DND-41 (cell line): ENCODE measurements at places on chromosomes 6 and 20.

GRCh38 chr20:59481067-59481466 is 123.3 kb upstream of the PHACTR3 start:
- no peak for DNase-seq

GRCh38 chr20:25299806-25300205 is 51.9 kb downstream of the PYGB start:
- no peak for DNase-seq

DNA sequence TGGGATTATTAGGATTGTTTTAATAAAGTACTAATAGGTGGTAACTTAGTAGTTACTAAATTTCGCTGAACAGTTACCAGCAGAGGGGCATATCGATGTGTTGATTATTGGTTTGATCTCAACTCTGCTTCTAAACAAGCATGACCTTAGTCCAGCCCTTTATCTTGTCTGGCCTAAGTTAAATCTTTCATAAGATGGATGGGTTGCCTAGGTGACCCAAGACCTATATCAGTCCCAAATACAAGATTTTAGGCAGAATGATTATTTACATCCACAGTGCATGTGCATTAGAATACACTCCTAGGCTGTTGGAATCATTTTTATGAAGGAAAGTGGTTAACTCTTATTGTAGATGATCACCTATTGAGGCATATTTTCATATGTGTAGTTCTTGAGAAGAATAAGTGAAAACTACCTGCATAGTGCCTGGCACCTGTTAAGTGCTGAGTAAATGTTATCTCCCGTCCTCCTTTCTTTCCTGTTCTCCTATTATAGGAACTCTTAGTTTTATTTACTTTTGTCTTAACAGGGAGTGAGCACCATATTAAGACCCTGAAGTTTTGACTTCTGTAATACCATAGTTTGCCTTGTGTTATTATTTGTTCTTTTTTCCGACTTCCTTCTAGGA is 1.1 kb downstream of the HSF2 start:
- no peak for DNase-seq

GRCh38 chr6:36827261-36828079 is 11.8 kb downstream of the CPNE5 start:
- peak; percentile 37 for DNase-seq

DNA sequence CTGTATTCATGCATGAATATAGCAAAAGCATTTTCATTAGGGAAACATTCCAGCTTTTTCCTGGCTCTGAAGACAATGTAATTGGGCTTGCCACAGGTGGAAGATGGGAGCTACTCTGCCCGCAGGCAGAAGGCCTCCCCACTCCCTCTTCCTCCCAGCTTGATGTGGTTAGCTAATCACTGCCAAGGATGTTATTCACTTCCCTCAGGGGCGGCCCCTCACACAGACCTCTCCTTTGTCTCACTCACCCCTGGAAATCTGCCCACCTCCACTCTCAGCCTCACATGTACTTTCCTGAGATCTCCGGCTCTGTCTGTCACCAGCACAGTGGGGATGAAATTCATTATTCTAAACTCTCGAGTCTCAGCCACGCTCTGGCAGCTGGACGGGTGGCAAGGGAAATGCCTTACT is 100.7 kb downstream of the ANKRD60 start:
- peak; percentile 35 for DNase-seq

DNA sequence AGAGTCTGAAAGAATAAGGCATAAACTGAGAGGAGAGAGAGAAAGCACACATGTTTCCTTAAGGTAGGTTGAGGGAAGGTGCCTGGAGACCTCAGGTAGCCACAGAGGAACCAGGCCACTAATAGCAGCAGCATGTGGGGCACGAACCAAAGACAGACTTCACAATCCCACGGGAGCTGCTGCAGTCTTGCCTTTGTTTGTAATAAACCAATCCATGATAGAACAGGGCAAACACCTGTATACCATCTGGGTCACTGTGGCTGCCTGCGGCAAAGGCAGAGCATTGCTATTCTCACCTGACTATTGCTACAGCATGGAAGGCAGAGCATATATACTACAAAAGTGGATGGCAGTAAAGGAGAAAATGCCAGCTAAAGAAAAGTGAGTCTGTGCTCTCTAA is 36.3 kb downstream of the HEBP2 start:
- DNase-seq = no peak

GRCh38 chr6:123456836-123457235 is 179.9 kb downstream of the TRDN start:
- DNase-seq = no peak

DNA sequence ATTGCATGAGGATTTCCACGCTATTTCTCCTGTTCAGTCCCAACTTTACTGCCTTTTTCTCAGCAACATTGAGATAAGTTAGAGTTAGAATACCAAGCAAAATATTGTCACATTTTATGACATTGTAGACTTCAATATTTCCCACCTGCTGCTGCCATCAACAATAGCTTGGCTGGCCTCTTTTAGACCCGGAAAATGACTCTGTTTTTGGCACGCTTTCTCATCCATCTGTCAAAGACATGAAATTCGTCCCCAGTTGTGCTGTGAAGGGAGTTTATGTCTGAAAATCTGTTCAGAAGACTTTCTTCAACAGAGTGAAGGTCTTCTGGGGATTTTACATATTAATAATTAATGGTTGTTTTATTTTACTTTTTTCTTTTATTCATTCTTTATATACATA is 857.3 kb downstream of the FRK start:
- DNase-seq = no peak

GRCh38 chr6:53066874-53067706 is 1.9 kb downstream of the FBXO9 start:
- DNase-seq = no peak

DNA sequence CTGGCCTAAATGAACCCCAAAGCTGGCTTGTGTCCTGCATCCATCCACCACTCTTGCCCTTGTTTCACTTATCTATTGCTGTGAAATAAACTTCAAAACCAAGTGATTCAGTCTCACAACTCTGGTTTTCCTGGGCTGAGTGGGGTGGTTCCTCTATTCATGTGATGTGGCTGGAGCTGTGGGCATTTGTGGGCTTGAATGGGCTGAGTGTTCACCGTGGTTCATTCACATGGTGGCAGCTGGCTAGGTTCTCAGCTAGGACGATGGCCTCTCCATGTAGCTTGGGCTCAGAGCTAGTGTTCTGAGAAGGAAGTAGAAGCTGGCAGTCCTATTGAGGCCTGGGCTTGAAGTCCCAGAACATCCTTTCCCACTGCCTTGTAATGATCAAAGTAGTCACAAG is 30.4 kb downstream of the FKBP1A start:
- DNase-seq = no peak

DNA sequence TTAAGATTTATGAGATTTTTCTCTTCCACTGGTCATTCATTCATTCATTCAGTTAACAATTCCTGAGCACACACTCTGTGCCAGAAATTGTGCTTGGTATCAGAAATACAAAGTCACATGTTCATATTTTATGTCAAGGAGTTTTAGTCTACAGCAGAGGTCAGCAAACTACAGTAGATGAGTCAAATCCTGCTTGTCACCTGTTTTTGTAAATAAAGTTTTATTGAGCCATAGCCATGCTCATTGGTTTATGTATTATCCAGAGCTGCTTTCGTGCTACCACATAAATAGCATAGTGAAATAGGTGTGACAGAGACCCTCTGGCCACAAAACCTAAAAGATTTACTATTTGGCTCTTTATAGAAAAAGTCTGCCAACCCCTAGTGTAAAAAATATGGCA is 46.8 kb downstream of the THEMIS start:
- no peak for DNase-seq

- DNase-seq = no peak
These were observed 3.8 kb downstream of the PDRG1 start for GRCh38 chr20:31948008-31948407.

DNA sequence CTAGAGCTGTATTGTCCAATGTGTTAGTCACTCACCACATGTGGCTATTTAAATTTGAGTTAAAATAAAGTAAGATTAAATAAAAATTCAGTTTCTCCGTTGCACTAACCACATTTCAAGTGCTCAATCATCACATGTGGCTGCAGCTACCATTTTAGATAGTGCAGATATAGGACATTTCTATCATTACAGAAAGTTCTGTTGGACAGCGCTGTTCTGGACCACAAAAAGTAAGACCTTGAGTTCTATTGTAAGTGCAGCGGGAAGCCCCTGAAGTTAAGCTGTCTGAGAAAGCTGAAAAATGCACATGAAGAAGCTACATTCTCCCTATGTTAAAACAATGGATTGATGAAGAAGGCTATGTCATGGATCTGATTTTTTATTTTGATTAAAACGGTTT is 1.1 kb downstream of the ORC3 start:
- no peak for DNase-seq

- no peak for DNase-seq
These were observed 143.2 kb downstream of the CEBPB start for GRCh38 chr20:50333812-50334211.

DNA sequence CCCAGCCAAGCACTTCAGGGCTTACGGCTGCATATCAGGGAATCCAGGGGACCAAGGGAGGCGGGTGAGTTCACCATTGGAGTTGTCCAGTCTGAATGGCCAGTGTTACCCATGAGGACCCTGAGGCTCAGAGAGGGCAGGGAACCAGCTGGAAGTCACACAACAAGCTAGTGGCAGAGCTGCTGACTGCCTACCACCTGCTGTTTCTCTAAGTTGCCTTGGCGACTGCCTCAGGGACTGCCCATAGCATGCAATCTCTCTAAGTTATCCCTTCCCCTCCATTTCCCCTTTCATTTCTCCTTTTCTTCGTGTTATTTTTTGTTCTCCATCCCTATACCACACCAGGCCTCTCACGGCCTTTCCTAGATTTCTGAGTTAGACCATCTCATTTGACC is 71.8 kb upstream of the SIRPA start:
- DNase-seq = no peak

- peak; percentile 36 for DNase-seq
These were observed 542 bp downstream of the USP49 start for GRCh38 chr6:41894366-41895299.

- DNase-seq = no peak
These were observed 445.4 kb downstream of the GJA1 start for GRCh38 chr6:121880831-121881230.

DNA sequence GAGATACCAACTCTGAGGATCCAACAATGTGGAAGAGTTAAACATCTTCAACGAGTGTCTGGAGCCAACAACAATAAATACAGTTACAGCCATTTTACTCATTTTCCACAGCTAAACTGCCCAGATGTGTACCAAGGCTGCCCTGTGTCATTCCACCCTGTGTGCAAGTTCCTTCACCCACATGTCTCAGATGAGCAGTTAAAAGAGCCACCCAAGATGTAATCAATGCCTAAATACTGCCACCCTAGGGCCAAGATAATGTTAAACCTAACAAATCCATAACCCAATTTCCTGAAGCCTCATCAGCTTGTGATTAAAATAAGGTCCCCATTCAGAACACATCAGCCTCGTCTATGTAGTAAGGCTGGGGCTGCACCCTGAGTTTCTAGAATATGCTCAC is 59.9 kb downstream of the GMDS start:
- no peak for DNase-seq

GRCh38 chr20:46347841-46348803 is 39.8 kb upstream of the CDH22 start:
- DNase-seq = no peak

GRCh38 chr6:10633216-10633615 is 61.2 kb downstream of the C6orf52 start:
- DNase-seq = no peak

GRCh38 chr20:63635431-63636141 is 8.7 kb upstream of the GMEB2 start:
- peak; percentile 80 for DNase-seq

DNA sequence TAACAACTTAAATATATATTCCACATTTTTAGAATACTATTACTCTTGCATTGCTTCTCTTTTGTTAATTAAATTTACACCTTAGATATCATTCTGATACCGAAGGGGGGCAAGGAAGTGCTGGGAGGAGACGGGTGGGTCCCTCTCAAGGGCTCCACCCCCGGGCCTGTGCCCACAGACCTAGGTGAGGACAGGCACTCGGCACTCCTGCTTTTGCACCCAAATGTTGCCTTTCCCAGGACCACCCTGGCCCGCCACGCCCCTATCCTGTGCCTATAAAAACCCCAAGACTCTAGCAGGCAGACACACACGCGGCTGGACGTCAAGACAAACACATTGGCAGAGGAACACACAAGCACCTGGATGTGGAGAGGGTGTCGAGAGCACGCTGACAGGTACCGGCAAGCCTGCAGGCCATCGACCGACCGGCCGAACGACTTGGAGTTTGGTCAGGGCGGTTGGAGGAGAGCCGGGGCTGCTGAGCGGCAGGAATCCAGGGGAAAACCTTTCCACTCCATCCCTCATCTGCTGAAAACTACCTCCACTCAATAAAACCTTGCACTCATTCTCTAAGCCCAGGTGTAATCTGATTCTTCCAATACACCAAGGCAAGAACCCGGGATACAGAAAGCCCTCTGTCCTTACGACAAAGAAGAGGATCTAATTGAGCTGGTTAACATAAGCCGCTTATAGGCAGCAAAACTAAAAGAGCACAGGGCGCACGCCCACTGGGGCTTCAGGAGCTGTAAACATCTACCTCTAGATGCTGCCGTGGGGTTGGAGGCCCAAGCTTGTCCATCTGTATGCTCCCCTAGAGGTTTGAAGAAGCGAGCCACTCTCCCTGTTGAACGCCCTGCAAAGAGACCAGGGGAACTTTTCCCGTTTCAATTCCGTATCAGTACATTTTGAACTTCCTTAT is 197.4 kb upstream of the PRSS16 start:
- DNase-seq = no peak

- no peak for DNase-seq
These were observed 4.5 kb upstream of the SYS1 start for GRCh38 chr20:45358282-45359068.

GRCh38 chr6:38498085-38498484 is 141.6 kb downstream of the BTBD9 start:
- DNase-seq = no peak

DNA sequence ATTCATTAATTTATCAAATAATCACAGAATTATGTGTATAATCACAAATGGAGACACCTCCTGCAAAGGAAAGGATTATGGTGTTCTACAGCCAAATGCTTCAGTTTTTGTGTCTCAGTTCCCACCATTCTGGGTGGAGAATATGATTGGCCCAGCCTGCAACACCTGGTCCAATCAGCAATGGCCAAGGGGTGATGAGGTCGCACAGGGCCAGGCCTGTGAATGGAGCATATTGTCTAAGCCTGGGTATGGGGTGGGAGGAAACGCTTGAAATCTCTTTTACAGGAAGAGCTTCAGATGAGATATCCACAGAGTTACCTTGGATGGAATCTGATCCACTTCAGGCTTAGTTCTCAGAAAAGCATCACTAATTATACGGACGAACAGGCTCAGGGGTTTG is 271.6 kb downstream of the DHX35 start:
- peak; percentile 17 for DNase-seq
